Activated T-helper 1 cell treated with Interleukin-2 at 50 U/mL for 16 hours (primary cell): ENCODE measurements at places on chromosomes 11 and 22.

DNA sequence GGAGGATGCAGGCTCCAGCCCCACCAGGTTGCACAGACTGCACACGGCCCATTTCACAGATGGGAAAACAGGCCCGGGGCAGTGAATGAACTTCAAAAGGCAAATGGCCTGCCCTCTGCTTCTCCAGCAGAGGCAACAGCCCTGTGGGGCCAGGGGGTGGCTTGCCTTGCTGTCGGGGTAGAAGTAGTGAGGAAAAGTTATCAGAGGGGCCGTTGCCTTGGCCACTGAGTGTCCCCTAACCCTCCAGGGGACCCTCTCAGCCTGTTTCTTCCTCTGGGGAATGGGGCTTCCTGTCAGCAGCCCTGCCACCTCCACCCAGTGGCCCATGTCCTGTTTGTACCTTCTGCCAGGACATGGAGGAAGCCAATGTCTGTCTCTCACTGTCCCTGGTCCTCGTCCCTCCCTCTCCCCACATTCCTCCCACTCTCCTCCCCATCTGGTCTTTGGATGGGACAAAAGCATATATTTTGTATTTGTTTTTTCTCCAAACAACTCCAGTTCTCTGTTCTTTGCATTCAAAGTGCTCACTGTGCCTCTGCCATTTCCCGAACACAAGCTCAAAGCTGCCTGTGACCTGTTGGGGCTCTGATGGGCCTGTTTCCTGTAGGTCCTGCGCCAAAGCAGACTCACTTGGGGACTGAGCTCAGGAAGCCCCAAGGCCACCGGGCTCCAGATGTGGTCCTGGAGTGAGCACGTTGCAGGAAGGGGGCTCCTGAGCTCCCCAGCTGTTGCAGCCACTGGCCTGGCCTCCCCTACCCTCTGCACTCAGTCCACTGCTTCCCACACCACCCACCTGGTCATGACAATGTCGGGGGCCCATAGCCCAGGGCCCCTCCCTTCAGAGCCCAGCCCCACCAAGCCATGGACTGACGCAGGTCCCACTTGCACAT lies 9.5 kb downstream of the MAP4K2 start:
- no peak for DNase-seq

DNA sequence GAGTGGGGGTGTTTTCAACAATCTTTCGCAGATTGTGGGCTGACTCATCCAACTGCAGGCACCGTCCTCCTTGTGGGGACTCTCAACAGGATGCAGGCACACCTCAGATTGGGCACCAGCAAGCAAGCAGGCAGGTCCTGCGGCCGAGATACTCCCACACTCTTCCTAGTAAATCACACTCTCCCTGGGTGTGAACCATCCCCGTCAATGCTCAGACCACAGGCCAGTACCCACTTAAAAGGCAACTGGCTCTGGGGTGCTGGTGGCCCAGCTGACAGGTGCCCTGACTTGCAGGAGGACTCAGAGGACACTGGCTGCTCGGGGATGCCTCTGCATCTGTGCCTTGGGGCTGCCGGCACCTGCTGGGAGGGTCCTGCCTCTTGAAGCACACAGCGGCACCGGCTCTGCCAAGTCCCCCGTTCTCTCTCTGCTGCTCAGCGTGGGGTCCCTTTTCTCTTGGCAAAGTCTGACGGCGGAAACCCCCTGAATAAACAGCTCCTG lies 282.5 kb downstream of the CTTN start:
- DNase-seq, result no peak

- no peak for DNase-seq
Measured at GRCh38 chr11:78340530-78340929, 77.1 kb downstream of the GAB2 start.

DNA sequence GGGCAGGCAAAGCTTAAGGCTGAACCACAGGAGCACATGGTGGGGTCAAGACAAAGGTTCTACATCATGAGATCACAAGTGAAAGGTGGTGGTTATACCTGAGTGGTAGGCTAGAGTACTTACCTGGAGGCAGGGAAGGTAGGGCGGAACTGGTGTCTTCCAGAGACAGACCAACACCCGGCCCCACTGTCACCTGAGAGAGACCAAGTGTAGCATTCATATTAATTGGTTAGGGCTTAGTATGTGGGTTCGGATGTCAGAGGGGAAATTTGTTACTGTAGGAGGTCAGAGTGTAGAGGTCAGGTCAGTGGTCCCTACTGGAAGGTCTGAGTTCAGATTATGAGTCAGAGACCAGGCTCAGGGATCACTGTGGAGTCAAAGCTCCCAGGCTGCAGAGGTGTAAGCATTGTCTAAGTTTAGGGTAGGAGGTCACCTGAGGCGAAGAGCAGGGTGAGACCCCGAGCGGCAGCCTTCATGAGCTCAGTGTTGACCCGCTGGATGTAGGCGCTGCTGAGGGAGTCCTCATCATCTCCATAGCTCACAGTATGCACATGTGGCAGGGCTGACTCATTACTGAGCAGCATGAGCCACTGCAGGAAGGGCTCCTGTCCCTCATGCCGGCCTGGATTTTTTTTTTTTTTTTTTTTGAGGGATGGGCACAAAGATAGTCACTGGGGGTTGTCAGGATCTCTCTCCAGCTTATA lies 3.2 kb downstream of the TPP1 start:
- DNase-seq, result no peak

- no peak for DNase-seq
Measured at GRCh38 chr11:2328021-2328420, 26.2 kb downstream of the TSPAN32 start.

DNA sequence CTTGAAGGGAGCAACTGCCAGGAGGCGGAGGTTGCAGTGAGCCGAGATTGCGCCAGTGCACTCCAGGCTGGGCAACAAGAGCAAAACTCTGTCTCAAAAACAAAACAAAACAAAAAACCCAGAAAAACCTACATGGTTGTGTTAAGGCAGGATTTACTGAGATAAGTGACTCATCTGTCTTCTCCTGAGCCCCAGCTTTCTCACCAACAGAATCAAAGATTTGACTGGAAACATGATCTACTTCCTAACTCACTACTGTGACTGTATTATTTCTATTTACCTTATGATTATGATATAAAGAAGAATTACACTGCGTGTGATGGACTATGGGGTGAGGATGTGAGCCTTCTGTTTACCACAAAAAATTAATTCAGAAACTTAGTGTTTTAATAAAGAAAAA lies 21.8 kb downstream of the FAM118B start:
- DNase-seq, result no peak

- no peak for DNase-seq
Measured at GRCh38 chr11:12388173-12388572, 10.8 kb downstream of the PARVA start.

DNA sequence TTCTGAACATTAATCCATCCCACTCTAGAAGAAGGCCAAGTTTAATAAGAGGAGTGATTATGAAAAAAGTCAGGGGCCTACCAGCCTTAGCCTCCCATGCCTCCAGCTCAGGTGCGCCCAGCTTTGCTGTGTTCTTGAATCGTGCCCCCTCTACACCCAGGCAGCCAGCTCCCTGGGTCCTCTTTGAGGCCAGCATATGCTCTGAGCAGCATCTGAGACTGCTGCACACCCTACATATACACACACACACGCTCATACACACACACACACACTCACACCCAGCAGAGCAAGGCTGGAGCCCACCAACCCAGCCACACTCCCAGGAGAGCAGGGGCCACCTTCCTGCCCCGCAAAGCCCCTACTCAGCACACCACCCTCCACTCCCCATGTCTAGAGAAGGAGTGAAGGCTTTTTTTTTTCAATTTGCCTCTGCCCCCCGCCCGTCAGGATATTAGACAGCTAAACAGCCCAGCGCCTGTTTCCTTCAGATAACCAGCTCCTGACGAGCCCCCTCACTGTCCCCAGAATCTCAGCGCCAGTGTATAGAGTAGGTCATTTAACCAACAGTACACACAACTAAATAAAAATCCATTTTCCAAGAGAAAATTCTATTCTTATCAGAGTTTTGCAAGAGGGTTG lies 121.6 kb downstream of the BUD13 start:
- no peak for DNase-seq
